ENCODE measurements at places on chromosomes 6 and 20.

GRCh38 chr6:11219400-11219834 is 13.1 kb downstream of the NEDD9 start:
- no peak for DNase-seq

DNA sequence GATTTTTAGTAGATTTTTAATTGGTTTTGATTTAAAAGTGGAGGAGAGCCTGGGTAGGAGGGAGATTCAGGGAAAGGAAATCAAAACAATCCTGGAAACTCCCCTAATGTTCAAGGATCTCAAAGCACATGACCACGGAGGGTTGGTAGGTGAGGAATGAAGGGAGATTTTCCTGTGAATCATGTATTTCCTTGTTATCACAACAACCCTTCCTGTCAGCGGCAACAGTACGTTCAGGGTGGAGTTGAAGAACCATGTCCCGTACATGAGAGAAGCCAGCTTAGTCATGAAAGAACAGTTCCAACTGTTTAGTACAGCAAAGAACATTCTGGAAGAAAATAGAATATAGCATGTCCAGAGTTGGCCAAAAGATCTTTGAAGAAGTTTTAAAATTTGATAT is 79.4 kb upstream of the SCAF8 start:
- peak; percentile 78 for DNase-seq

- no peak for DNase-seq
Observed at GRCh38 chr6:149482545-149483333, 2.1 kb downstream of the ZC3H12D start.

DNA sequence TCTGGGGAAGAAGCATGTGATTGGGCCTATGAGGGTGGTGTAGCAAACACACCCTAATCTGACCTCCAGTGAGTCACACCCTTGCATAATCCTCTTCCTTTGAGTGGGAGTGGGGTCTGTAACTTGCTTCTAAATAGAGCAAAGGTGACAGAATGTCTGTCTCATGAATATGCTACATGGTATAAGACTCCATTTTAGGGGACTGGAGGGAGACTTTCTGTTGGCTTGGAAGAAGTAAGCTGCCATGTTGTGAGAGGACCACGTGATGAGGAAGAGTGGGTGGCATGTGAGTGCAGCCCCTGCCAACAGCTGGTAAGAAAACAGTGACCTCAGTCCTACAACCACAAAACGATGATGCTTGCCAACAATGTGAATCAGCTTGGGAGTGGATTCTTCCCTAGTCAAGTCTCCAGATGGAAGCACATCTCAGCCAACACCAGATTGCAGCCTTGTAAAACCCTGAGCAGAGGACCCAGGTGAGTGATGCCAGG is 3.7 kb downstream of the AK9 start:
- no peak for DNase-seq

GRCh38 chr6:138914701-138915100 is 73.4 kb downstream of the REPS1 start:
- no peak for DNase-seq

- DNase-seq: no peak
Observed at GRCh38 chr6:32181148-32181702, 2.8 kb downstream of the AGER start.

GRCh38 chr6:170097505-170098427 is 193.1 kb downstream of the DLL1 start:
- DNase-seq: no peak

DNA sequence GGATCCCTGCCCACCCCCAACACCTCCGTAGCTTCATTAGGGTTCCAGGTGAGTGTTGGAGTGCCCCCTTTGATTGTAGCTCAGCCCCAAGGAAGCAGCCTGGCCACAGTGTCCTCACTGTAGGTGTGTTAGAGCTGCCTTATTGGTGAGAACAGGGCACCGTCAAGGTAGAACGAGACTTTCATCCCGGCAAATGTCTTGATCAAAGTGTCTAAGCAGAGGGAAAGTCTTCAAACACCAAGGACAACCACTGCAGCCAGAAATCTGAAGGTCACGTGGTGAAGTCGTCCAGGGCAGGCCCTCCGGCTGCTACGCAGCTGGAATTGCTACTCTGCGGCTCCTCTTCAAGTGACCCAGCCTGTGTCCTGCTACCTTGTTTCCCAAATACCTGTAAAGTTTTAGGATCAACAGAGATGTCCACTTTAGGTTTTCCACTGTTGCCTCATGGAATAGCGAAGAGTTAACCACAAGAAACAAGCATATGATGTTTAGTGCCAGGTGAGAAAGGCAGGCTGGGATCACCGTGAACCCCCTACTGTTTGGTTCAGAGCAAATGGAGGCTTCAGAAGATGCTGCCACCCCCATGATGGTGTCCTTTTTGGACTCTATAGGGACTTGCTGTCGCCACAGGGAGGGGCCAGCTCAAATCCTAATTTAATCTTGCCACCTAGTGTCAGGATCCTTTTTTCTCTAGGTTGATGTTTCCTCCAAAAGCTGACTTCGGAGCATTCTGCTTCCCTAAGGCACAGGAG is 1.7 kb upstream of the DLL1 start:
- peak; percentile 10 for DNase-seq

- DNase-seq: no peak
Observed at GRCh38 chr6:48775157-48775556, 664.2 kb upstream of the PTCHD4 start.

DNA sequence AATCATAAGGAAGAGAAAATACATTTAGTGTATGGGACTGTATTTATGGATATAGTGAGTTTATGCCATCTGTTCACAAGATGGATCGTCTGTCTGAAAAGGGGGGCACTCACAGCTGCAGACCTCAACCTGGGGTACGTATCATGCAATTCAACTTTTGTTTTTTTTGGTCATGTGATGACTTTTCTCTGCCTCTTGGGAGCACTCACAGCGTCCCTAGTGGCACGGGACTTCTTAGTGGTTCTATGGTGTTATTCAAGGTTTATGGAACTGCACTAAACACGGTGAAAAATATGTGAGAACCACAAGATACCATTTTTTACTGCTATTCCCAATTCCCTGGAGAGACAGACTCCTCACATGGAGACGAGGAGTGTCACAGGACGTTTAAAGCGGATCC is 60.4 kb upstream of the MPC1 start:
- no peak for DNase-seq

DNA sequence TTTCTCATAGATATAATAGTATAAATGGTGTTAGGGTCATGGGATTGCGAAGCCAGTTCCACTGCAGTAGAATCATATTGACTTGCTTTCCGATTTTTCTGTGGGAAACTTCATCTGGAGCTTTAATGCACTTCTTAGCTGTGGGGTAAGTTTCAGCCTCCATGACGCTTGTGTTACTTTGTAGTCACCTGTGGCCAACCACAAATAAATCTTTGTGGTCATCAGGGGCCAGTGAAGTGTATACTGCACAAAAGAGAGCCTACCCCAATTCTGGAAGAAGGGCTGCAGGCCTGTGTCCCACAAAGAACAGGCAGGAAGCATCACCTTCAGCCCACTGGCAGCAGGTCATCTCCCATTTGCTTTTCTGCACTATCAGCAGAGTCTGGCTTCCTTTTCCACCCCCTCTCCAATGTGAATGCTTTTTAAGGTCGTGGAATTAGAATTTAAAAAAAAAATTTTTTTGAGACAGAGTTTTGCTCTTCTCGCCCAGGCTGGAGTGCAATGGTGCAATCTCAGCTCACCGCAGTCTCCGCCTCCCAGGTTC is 32.0 kb downstream of the MTHFD1L start:
- no peak for DNase-seq

DNA sequence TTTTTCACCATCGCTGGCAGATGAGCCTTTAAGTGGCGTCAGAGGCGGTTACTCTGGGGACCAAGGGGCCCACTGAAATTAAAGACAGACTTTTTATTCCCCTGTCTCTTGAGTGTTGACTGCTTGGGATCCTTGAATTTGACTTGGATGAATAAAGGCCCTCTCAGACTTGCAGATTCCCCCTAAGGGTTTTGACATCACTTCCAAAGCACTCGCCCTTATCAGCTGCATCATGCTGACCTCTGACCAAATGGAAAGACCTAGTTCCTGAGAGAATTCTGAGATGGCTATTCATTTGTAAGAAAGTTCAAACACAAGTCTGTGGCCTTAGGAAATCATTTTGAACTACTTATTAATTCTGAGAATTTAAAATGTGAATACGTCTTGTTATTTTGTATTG is 13.5 kb upstream of the MOXD1 start:
- DNase-seq: no peak

- DNase-seq: no peak
Observed at GRCh38 chr6:10585209-10585845, 64.2 kb downstream of the GCNT2 start.

DNA sequence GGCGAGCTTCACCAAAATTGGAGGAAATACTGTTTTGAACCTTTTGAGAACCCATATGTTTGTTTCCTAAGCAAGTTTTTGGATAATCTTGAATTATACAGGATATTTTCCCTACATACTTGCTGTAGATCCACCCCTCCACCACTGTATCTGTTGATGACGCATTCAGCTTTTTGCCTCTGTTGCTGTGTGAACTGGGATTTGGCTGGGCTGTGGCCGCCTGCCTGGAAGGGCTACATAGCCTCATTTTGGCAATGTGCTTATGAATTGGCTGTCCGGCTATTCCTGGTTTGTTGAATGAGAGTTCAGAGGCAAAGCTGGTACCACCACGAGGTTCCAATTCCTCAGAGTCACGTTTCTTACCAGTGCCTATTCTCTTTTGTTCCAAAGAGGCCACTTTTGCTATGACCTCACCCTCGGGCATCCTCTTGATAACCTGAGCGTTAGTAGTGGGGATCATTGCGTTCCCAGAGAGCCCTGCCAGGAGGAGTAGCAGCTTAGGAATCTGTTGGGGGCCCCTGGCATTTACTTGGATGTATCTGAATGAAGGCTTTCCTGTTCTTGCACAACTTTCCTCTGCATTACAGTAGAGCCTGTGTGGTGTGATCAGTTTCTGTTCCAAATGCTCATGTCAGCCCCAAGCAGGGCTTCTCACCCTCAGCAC is 6.4 kb downstream of the FAM83D start:
- DNase-seq: no peak

GRCh38 chr6:150767571-150768018 is 97.9 kb upstream of the MTHFD1L start:
- no peak for DNase-seq

DNA sequence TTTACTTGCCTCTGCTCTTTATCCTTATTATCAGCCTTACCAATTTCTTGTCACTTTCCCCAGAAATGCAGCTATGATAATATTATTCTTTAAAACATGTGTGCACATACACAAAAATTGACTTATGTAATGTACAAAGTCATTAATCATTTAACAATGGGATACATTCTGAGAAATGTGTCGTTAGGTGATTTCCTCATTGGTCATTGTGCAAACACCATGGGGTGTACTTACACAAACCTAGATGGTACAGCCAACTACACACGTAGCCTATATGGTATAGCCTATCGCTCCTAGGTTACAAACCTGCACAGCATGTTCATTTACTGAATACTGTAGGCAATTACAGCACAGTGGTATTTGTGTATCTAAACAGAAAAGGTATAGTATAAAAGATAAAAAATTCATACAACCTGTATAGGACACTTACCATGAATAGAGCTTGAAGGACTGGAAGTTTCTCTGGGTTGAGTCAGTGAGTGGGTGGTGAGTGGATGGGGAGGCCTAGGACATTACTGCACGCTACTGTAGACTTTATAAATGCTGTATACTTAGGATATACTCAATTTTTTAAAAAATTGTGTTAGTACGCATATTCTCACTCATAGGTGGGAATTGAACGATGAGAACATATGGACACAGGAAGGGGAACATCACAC is 56.9 kb downstream of the HIVEP1 start:
- DNase-seq: no peak

DNA sequence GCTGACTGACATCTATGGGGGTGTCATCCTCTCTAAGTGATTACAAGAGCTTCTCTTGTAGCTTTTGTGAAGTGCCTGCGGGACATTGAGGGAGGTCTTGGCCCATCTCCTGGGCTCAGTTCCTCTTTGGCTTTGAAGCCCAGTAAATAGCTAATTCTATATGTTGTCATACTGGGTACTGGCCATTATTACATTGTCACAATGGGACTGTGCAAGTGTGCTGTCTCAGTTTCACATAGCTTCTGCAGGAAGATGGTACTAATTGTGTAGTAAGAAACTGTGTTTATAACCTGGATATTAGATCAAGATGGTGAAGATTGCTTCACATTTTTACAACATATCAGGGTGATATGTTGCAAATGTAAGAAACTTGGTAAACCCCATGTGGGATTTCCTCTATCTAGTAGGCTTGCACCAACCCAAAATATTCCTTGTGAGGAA is 19.9 kb downstream of the SPINT3 start:
- DNase-seq: no peak

DNA sequence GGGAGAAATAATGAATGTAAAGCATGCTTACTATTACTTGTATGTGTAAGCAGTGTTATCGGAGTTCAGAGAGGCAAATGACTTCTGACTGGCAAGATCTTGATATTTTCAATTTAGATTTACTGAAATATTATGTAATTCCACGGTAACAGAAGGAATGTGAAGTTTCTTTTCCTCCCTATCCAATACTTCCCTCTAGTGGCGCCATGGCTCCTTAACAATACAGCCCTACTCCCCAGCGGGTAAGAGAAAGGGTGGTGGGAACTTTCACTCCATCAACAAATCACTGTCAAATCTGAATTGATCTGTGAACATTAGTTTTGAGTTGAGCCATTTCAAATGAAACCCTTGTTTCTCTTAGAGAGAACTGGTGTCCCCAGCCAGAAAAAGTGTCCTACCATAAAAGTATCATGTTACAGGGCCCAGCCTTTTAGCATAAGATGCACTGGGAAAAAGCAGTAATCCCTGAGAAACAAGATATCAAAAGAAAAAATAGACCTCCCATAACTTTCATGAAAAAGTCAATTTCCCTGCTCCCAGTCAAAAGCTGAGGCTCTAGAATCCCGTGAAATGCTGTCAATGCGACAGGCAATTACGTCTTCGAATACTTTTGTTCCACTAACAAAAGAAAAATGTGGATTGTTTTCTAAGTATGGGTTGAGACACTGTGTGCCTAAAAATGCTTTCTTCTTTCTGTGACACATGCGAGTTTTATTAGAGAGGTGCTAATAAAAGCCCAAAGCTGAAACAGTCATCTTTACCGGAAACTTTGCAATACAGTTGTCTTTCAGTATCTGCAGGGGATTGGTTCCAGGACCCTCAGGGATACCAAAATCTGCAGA is 12.9 kb downstream of the COX7A2 start:
- peak; percentile 60 for DNase-seq

DNA sequence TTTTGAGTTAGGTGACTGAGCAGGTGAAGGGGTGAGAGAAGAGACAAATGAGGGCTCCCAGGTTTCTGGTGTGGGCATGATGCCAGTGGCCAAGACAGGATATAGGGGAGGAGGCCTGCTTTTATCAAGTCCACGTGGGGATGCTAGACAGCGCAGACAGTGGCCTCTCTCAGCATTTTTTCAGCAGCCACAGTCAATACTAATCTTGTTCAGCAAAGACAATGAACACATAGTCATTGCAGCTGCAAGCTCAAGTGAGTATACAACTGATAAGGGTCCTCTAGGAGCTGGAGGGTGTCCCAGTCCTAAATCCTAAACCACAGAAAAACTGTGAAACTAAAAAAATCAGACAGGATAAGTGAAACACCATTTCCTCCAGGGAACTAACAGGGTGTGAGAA is 48.6 kb downstream of the UQCC1 start:
- no peak for DNase-seq

DNA sequence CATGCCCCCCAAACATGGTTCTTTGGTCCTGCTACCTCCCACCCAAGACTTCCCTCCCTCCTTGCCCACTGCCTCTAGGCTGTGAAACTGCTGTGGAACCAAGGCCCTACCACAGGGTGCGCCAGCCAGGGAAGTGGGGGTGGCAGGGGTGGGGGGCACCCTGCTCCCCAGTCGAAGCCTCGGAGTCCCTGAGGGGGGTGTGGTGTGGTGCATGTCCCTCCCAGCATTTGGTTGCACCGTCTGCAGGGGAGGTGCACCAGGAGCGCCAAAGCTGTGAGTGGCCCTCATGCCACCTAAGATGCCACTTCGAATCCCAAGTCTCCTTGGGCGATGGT is 1.8 kb downstream of the RGS19 start:
- no peak for DNase-seq

Data from SW 1271 (cell line).